ENCODE measurements at places on chromosomes 16 and 17.

GRCh38 chr16:11151885-11152629, 103.9 kb downstream of the SOCS1 start:
- no peak for DNase-seq

- DNase-seq = no peak
These were observed 190.9 kb upstream of the CDH11 start for GRCh38 chr16:65312795-65313194.

GRCh38 chr16:14061732-14062259, 9.3 kb upstream of the MRTFB start:
- DNase-seq = no peak

DNA sequence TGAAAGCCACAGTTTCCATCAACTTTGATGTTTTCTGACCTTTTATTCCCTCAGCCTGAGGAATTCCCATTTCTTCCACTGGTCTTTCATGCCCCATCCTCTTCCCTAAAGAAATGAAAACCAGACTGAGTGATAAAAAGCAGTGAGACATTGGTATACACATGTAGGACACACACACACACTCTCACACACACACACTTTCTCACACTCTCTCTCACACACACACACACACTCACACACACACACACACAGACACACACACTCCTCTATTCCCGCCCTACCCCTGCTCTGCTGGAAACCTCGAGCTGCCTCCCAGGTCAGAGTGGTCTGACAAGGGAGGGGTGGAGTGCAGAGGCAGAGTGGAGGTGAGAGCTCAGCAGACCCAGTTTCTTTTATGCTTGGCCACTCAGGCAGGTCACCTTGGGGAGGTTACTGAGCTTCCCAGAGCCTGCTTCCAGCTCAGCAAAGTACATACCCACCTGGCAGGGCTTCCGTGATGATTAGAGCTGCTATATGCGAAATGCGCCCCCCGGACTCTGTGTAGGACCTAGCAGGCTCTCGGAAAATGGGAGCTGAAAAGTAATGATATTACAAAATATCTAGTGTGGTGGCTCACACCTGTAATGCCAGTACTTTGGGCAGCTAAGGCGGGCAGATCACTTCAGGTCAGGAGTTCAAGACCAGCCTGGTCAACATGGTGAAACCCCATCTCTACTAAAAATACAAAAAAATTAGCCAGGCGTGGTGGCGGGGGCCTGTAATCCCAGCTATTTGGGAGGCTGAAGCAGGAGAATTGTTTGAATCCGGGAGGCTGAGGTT, 30.7 kb downstream of the CCR7 start:
- DNase-seq = no peak

DNA sequence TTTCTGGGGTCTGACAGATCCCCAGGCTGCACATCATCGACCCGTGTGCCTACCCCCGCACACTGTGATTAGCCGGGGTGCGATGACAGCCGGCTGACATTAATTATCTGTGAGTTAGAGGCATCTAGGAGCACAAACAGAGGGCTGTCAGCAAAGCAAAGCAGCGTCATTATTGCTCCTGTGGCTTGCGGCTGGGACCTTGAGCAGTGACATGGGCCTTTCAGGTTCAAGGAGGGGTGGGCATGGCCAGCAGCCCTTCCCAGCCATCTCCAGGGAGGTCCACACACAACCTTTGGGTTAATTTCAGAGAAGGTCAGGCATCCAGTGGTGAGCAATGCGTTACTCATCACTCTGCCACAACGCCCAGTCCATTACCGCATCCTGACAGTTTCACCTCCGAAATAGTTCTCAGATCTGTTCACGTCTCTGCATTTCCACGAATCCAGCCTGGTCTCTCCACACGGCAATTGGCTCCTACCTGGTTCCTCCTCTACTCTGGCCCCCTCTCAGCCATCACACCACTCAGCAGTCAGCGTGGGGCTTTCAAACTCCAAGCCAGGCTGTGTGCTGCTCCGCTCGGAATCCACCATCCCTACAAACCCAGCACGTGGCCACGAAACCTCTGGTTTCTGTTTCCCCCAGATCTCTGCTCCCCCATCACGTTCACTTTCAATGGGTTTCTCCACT, 249.7 kb upstream of the C16orf82 start:
- no peak for DNase-seq

GRCh38 chr17:80931421-80932265, 60.0 kb upstream of the CHMP6 start:
- no peak for DNase-seq

DNA sequence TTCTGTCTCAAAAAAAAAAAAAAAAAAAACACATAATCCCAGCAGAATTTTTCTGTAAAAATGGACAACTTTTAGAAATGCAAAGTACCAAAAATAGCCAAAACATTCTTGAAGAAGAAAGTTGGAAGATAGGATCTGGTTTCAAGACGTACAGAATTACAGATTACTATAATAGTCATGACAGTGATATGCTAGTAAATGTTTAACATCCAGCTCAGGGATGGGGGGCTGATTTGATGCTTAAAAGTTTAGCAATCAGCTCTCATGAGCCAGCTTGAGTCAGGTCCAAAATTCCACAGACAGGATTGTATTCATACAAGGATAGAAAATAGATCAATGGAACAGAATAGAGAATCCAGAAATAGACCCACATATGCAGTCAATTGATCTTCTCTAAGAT, 100.5 kb downstream of the CYB561 start:
- no peak for DNase-seq

- no peak for DNase-seq
These were observed 999.9 kb downstream of the KCNJ18 start for GRCh38 chr17:22692066-22692805.

All from globus pallidus (tissue), 1 donor.